ENCODE measurements at places on chromosomes 6 and 20.

DNA sequence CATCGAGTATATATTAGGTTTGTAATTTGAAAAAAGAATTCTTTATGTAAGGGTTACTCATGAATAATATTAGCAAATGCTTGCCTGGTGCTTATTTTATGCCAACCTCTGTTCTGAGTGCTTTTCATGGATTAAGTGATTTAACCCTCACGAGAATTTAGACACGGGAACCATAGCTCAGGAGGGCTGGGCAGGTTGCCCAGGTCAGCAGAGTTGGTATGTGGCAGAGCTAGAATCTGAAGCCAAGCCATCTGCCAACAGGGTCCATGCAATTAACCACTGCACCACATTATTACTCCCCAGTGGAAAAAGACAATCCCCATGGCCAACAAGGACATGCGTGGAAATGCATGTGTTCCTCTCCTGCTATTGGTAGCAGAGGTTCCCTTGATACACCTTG is 345.6 kb downstream of the CDC5L start:
- no peak for DNase-seq

DNA sequence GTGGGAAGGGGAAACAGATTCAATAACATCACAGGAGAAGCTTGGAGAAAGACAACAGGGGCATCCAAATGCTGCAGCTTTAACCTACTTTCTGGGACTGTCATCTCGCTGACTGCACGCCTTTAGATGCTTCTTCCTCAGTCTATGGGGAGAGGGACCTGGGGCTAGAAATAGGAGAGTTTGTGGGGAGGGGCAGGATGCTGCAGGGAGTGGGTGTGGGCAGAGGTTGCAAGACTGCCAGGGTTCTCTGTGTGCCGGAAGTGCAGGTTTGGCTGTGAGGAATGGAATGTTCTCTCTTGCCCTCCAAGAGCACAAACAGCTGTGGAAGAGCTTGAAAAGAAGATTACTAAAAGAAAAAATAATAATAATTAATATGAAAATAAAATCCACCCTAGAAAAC is 93.2 kb downstream of the FOXO3 start:
- no peak for DNase-seq

DNA sequence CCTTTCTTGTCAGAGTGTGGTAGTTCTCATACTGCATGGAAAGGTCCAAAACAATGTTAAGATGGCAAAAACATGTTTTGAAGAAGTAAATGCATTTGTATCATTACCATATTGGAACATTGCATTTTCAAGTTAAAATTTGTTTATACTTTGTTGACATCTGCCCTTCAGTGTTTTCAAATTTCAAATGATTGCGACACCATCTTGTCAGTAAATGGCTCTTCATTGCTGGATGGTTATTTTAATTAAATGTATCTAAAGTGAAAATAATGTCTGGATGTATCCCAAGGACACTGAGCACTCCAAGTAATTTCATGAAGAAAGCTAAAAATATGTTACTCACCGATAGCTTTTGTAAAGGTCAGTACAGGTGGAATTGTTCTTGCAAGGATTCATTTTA is 761.6 kb downstream of the EYS start:
- DNase-seq: no peak

DNA sequence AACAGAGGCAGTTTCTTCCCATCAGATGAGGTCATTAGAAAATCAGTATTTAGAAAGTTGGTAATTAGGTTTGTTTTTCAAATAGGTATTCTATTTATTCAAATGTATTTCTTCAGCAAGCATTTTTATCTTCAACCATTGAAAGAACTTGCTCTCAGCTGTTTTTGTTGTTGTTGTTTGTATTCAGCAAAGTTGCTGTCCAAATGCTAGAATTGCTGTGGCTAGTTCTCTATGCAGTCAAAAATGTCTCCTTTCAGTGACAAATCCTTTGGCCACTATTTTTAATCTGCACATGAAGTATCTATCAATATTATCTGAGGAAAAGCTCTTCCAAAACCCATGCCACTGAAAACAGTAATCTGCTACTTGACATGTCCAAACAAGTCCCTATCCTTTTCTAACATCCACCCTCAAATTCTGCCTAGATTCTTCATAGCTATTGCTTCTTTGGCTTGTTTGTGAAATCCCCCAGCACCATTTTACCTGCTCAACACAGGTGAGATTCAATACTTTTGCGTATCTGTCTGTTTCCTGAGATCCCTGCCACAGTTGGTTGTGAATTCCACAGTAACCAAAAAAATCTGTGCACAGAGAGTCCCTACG is 1005.4 kb downstream of the GRIK2 start:
- no peak for DNase-seq

DNA sequence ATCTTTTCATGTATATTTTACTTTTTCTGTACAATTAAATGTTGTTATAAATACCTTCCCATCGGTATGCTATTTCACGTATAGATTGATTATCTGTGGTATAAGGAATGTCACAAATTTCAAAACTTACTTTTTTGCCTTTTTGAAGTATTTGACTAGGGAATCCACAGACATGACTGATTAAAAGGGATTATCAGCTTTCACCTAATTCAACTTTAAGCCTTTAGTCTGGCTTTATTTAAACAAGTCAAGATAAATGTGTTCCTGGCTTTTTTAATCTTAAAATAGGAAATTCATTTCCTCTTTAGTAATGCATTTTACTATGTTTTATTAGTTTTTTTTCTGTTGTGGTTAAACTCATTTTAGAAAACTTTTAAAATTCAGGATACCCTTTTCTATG is 160.0 kb downstream of the MACROD2 start:
- DNase-seq: no peak

- no peak for DNase-seq
These were observed 75.1 kb downstream of the ADGRG6 start for GRCh38 chr6:142376800-142377496.

DNA sequence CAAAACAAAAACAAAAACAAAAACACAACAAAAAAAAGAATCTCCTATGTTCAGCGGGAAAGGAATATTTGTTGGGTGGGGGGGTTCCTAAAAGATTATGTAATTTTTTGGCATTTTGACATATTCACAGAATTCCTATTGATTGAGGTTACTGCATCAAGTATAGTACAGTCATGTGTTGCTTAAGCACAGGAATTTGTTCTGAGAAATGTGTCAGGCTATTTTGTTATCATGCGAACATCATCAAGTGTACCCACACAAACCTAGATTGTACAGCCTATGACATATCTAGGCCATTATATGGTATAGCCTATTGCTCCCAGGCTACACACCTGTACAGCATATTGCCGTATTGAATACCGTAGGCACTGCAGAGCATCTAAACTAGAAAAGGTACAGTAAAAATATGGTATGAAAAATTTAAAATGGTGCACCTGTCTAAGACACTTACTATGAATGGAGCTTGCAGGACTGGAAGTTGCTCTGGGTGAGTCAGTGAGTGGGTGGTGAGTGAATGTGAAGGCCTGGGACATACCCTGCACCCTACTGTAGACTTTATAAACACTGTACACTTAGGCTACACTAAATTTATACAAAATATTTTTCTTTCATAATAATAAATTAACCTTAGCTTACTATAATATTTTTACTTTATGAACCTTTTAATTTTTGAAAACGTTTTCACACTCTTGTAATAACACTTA is 110.6 kb downstream of the CDKAL1 start:
- no peak for DNase-seq

DNA sequence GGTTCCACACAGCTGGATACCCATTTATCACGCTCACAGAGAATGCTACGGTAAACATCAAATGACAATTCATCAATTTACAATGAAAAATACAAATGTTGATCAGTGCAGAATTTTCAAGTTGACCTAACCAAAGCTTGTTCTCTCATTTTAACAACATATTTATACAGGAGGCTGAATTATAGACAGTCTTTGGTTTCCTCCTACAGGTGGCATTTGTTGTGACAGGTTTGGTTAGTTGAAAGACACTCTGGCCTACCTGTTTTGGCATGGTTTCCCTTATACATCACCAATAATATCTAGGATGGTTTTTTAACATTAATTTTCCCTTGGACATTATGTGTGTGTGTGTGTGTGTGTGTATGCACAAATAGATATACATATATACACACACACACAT is 642.5 kb upstream of the MMS22L start:
- no peak for DNase-seq
